ENCODE measurements at places on chromosomes 2 and 18. TPM values are rescaled to one million over a fixed set of nuclear protein-coding genes. Genes with fewer than 3 reads are reported as not detected.

- no peak for DNase-seq
Measured at GRCh38 chr2:236196366-236196765, 28.2 kb upstream of the GBX2 start.

GRCh38 chr2:127072970-127073369 is 34.0 kb downstream of the BIN1 start:
- no peak for DNase-seq

- DNase-seq = no peak
Measured at GRCh38 chr2:54803783-54804751, 80.6 kb downstream of the EML6 start.

- peak; percentile 51 for DNase-seq
Measured at GRCh38 chr2:19801367-19802080, 100.3 kb downstream of the TTC32 start.

DNA sequence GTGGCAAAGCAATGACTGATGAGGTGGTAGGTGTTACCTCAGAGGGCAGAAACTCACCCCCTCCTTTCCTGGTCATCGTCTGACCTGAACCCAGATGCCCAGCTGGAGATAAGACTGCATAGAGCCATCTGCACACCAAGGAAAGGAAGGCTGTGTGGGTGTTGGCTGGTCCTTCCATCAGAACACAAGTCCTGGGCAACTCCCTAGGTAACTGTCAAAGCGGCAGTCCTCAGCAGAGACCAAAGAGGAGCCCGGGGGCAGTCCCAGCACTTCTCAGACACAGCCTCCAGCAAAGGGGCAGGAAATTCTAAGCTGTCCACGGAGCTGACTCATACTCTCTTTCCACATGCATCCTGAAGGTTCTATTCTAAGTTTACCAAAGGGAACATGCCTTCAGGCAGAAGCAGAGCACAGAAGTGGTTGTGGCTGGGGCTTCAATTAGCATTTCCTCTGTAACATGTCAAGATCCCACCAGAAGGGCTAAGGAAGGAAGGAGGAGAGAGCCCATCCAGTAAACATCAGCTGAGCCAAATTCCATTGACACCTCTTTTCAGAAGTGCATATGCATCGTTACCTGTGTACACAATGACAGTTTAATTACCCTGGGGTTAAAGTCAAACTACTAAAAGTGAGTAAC is 54.7 kb downstream of the SPRED2 start:
- DNase-seq = no peak

DNA sequence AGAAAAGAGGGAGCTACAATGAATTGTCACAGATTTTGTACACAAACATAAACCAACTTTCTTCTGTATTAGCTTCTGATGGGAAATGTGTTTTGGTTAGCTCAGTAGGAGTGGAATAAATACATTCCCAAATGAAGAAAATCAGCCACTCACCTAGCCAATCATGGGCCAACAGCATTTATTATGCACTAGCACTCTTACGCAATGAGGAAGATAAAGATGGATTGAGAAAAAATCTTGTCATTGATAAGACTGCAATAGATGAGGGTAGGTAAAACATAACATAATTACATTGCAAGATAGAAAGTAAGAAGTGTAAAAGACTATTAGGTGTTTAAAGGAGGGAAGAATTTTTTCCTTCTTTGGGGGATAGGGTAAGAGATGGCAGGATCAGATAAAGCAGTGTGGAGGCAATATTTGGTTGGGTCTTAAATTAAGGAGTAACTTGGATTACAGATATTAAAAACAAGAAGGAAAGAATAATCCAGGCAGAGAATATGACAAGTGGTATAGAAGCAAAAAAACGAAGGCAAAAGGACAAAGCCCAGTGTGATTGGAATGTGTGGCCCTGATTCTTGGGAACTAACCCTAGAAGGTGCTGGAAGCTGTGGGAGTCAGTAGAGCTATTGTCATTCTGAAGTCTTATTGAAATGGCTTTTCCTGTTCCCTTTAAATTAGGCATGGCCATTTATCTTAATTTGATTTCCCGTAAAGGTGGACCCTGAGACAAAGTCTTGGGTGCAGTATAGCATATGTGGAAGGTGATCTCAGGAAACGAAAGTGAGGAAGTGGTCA is 208.4 kb upstream of the MEX3C start:
- no peak for DNase-seq

SFTPB gene
- polyA plus RNA-seq = 0.95 TPM

- DNase-seq = no peak
Measured at GRCh38 chr2:220670511-220670910, 901.6 kb downstream of the EPHA4 start.

DNA sequence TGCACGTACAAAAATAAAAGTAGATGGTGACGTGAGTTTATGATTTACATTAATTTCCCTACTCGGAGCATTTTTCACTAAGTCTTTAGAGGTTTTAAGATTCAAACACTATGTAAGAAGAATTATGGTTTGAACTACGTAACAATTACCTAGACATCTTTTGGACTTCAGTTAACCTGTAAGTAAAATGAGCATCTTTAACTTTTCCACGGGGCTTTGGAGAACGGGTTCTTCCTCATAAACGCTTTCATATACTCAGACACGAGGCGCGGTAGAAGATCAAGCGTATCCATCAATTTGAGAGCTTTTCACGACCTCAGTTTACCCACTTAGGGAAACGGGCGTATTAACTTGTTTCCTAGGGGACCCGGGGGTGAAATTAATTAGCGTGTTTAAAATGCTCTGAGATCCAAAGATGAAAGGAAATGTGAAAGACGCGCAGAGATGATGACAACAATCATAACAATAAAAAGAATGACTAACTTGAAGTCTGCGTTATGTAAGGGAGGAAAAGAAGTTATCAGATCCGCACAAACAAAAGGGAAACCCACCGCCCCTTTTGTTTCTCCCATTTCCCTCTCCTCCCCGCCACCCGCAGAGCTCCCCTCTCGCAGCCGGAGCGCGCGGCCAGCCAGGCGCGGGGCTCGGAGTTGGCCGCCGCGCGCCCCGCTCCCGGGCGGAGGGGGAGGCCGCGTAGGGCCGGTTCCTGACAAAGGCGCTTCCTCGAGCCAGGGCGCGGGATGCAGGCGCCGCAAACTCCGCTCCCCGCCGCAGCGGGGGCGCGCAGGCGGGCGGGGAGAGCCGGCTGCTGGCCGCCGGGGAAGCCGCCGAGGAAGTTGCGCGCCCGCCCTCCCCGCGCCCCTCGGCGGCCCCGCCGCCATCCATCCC is 807 bp downstream of the PELI1 start:
- DNase-seq = peak; percentile 50

GRCh38 chr2:217199255-217199630 is 339.4 kb upstream of the TNP1 start:
- no peak for DNase-seq

- no peak for DNase-seq
Measured at GRCh38 chr2:191243154-191243553, 2.0 kb upstream of the MYO1B start.

GRCh38 chr2:62569907-62570841 is 64.2 kb upstream of the TMEM17 start:
- peak; percentile 66 for DNase-seq

PRKAG3 gene
- not detected for polyA plus RNA-seq

GRCh38 chr18:12098374-12098773 is 4.7 kb downstream of the ANKRD62 start:
- no peak for DNase-seq
